ENCODE measurements at places on chromosomes 1 and 21.

DNA sequence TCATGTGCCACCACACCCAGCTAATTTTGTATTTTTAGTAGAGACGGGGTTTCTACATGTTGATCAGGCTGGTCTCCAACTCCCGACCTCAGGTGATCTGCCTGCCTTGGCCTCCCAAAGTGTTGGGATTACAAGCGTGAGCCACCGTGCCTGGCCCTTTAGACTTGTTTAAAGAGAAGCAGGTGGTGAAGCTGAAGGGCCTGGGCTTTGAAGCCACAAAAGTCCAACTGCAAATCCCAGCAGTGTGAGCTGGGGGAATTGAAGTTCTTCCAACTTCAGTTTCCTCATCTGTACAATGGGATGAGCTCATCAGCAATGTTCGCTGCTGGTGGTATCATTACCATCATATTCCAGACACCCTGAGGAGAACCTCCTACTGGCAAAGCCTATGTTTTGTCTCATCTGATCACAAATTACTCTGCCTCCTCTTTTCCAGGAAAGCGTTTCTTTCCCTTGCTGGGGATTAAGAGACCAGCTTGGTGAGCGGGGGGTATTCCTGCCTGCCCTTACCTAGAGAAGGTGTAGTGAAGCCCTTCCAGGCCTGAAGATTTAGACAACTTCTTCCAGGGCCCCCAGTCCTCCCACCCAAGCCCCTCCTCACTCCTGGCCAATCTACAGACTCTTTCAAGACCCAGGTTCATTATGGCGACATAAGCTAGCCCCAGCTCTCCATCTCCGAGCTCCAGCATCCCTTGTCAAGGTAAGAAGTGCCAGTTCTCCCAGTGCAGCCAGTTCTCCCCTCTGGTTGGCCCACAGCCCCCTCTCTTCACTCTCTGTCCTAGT lies 2.4 kb upstream of the SHISA4 start:
- DNase-seq = no peak

DNA sequence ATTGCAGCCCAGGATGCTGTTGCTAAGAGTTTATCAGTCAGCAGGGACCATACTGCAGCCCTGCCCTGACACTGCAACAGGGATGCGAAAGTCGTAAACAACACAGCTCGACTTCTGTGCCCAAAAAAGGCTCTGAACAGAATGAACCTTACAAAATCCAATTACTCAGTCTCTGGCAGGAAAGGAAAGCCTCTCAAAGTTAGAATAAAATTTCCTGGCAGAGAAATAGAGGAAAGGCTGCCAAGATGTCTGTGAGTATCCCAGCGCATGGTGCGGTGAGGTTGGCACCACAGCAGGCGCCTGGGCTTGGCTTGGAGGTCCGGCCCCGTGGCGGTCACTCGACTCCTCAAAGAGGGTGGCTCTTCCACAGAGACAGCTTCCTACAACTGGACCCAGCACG lies 185.8 kb downstream of the PCP4 start:
- DNase-seq = no peak

DNA sequence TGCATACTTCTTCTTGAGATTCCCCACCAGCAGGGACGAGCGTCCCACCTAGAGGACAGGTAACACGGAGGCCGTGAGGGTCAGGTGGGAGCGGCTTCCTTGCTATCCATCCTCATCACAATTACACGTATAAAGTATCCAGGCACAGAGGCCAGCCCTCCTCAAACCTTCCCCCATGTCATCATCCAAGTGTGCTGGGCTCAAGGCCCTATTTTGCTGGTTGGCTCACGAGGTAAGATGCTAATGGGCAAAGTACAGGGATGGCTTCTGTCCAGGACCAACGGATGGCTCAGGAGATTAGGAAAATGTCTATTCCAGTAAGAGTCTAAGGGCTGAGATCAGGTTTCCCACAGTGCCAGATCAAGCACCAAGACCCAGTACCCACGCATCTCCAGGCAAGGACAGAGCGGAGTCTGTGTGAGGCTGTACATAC lies 11.5 kb upstream of the A3GALT2 start:
- no peak for DNase-seq

GRCh38 chr1:71857862-71858261 lies 424.5 kb downstream of the NEGR1 start:
- DNase-seq = no peak

DNA sequence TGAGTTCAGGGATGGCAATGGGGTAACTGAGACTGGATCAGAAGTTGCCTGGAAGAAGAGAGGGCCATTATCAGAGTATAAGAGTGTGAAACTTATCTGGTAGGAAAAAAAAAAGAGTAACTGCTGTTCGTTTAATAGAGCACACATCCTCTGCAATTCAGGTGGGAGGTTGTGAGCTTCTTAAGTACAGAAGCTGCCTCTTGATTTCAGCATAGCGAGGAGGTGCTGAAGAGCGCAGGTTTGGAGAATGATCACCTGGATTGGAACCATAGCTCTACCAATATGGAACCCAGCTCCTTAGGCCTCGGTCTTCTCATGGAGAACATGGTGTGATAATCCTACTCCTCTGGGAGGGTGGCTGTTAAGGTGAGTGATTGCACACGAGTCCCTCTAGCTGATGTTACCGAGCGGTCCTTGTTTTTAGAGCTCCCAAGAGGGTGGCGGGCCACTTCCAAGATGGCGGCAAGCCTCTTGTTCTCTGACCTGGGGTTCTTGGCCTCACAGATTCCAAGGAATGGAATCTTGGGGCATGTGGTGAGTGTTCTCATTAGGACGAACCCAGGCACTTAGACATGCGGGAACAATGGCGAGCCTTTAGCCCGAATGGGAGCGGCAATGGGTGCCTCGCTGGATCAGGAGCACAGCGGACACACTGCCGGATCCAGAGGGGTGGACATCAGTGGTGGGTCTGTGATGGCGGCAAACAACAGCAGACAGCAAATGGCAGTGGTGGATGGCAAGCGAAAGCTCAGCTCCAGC lies 3.3 kb upstream of the MX1 start:
- DNase-seq = no peak

- no peak for DNase-seq
Measured at GRCh38 chr21:29148530-29148929, 18.1 kb downstream of the MAP3K7CL start.

- DNase-seq = no peak
Measured at GRCh38 chr1:146032631-146033219, 11.2 kb upstream of the HJV start.

DNA sequence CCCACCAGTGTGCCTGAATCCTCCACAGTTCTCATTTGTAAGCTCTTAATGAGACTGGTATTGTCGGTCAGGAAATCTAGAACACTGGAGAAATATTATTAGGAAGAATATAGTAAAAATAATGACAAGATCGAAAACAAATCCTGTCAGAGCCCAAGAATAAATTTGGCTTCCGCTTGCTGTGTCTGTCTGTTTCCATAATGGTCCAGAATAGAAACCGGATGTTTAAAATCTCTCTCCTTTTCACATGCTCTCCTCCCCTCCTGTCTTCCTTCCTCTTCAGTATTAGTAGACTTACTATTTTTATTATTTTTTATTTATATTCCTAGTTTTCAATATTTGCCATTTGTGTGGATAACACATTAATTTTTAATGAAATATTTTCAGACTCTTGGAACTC lies 187.7 kb downstream of the SDCCAG8 start:
- DNase-seq = no peak

GRCh38 chr1:8985915-8986813 lies 40.1 kb downstream of the SLC2A7 start:
- no peak for DNase-seq
